ENCODE measurements at places on chromosomes 2 and 18. TPM values are rescaled to one million over a fixed set of nuclear protein-coding genes. Genes with fewer than 3 reads are reported as not detected.

DNA sequence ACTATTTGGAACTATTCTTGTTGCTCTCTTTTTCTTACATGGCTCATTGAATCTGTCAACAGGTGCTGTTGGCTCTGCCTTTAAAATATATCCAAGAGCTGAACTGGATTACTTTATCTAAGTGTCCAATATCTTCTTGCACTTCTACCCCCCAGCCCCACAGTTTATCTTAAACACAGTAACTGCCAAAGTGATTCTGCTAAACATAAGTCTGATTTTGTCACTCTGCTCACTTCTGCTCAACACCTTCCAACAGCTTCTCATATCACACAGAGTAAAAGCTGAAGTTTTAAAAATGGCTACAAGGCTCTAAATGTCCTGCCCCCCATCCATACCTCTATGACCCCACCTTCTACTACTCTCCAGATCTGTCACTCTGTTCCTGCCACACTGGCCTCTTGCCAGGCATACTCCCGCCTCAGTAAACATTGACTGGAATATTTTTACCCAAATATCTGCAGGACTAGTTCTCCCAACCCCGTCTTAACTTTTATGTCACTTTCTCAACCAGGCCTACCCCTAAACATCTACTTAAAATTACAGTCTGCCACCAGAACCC, 130.7 kb downstream of the CCDC148 start:
- no peaks in the 10 kb centered on the region for H3K4me1 ChIP-seq
- no peak overlapping the region for H3K27ac ChIP-seq
- H3K36me3 ChIP-seq: peaks cover 7% of the 10 kb centered on the region

GRCh38 chr2:176136374-176137251, 7.1 kb downstream of the HOXD8 start:
- peak; percentile 51 for DNase-seq
- H3K27ac ChIP-seq: no peak overlapping the region
- H3K4me1 ChIP-seq: peaks cover 20% of the 10 kb centered on the region
- H3K36me3 ChIP-seq: 0 out of 2 replicates have a peak, but pooled peaks cover 2% of the 10 kb centered on the region
- peaks cover 98% of the 10 kb centered on the region for H3K27me3 ChIP-seq

DNA sequence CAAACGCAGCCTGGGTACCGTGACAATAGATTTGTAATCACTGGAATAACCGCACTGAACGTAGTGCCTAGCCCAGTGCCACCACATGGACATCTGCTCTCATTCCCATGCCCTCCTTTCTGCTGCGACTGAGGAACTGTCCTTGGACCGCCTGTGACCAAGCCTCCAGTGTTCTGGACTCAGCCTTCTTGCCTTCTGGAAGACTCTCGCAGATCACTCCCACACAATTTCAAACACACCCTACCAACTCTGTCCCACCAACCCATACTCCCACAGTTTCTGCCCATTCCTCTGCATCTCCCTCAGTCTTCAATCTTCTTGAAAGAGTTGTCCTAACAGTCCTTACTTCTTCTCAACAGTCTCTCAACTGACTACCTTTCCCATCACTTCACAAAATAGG, 2.1 kb downstream of the RNF149 start:
- H3K4me3 ChIP-seq: peak overlapping the region; percentile 87
- no peak for DNase-seq
- H3K27me3 ChIP-seq: peaks cover 9% of the 10 kb centered on the region
- H3K36me3 ChIP-seq: peaks cover 15% of the 10 kb centered on the region

GRCh38 chr2:226215902-226216503, 583.6 kb downstream of the IRS1 start:
- peaks cover 9% of the 10 kb centered on the region for H3K4me1 ChIP-seq
- no peak overlapping the region for H3K27ac ChIP-seq
- H3K4me3 ChIP-seq: no peak overlapping the region
- H3K27me3 ChIP-seq: no peaks in the 10 kb centered on the region
- peak; percentile 83 for DNase-seq

GRCh38 chr2:69083235-69083748, 70.3 kb downstream of the ANTXR1 start:
- H3K36me3 ChIP-seq: peaks cover 17% of the 10 kb centered on the region
- no peak for DNase-seq
- peaks cover 15% of the 10 kb centered on the region for H3K4me1 ChIP-seq
- H3K4me3 ChIP-seq: no peak overlapping the region
- peak overlapping the region; percentile 26 for H3K27ac ChIP-seq

DNA sequence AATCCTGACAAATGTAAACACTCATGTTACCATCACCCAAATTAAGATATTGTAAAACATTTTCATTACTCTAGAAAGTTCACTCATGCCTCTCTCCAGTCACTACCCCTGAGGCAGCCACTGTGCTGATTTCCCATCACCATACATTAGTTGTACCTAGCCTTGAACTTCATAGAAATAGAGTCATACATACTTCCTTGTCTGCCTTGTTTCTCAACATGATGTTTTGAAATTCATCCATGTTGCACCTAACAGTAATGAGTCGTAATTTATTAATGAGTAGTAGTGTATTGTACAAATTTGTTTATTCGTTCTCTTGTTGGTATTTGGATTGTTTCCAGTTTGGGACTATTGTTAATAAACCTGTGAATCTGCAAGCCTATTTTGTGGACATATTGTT, 49.0 kb upstream of the TWSG1 start:
- H3K4me1 ChIP-seq: peaks cover 7% of the 10 kb centered on the region
- H3K36me3 ChIP-seq: peaks cover 16% of the 10 kb centered on the region
- no peak overlapping the region for H3K4me3 ChIP-seq
- DNase-seq: no peak

- H3K4me3 ChIP-seq: no peak overlapping the region
- peaks cover 13% of the 10 kb centered on the region for H3K27me3 ChIP-seq
- no peaks in the 10 kb centered on the region for H3K4me1 ChIP-seq
- DNase-seq: no peak
- H3K27ac ChIP-seq: no peak overlapping the region
Measured at GRCh38 chr2:132252191-132252893, 90.6 kb upstream of the ANKRD30BL start.

- no peak for DNase-seq
Measured at GRCh38 chr2:39408351-39409136, 28.5 kb downstream of the MAP4K3 start.

GRCh38 chr18:42980426-42980825, 135.1 kb downstream of the RIT2 start:
- no peak overlapping the region for H3K27ac ChIP-seq
- no peak overlapping the region for H3K4me3 ChIP-seq
- H3K4me1 ChIP-seq: peaks cover 29% of the 10 kb centered on the region
- no peaks in the 10 kb centered on the region for H3K27me3 ChIP-seq
- DNase-seq: no peak
- H3K36me3 ChIP-seq: no peaks in the 10 kb centered on the region

- H3K4me1 ChIP-seq: peaks cover 2% of the 10 kb centered on the region
- no peak overlapping the region for H3K4me3 ChIP-seq
- no peak overlapping the region for H3K27ac ChIP-seq
- H3K36me3 ChIP-seq: peaks cover 6% of the 10 kb centered on the region
- no peak for DNase-seq
Measured at GRCh38 chr2:52611759-52612158, 1155.8 kb upstream of the CHAC2 start.

DNA sequence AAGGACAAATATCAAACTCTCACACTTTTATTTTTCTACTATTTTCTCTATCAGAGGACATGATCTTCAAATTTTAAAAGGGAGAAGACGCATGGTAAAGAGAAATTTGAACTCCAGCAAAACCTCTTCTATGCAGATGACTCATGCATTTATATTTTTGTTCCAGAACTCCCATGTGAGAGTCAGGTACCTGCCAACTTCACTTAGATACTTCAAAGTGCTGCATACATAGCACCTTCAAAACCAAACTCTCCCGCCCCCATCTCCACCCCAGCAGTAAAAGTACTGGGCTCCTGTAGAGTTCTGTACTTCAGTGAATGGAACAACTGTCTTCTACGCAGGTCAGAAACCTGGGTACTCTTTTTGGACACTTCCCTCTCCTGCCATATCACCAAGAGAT, 398.3 kb downstream of the TGIF1 start:
- H3K27ac ChIP-seq: no peak overlapping the region
- DNase-seq: no peak
- no peaks in the 10 kb centered on the region for H3K36me3 ChIP-seq
- H3K4me3 ChIP-seq: no peak overlapping the region
- no peaks in the 10 kb centered on the region for H3K4me1 ChIP-seq

- no peaks in the 10 kb centered on the region for H3K27me3 ChIP-seq
- H3K36me3 ChIP-seq: no peaks in the 10 kb centered on the region
- H3K27ac ChIP-seq: no peak overlapping the region
- DNase-seq: no peak
- H3K4me3 ChIP-seq: no peak overlapping the region
Measured at GRCh38 chr2:214549946-214550345, 139.1 kb downstream of the VWC2L start.

- no peaks in the 10 kb centered on the region for H3K27me3 ChIP-seq
- DNase-seq: no peak
- H3K36me3 ChIP-seq: peaks cover 27% of the 10 kb centered on the region
- H3K27ac ChIP-seq: peak overlapping the region; percentile 39
Measured at GRCh38 chr2:53863538-53864227, 3.9 kb upstream of the GPR75 start.

- no peak overlapping the region for H3K4me3 ChIP-seq
- H3K27me3 ChIP-seq: no peaks in the 10 kb centered on the region
- peaks cover 17% of the 10 kb centered on the region for H3K4me1 ChIP-seq
- DNase-seq: no peak
Measured at GRCh38 chr2:199627417-199627816, 169.7 kb upstream of the SATB2 start.

- H3K4me3 ChIP-seq: no peak overlapping the region
- H3K27me3 ChIP-seq: no peaks in the 10 kb centered on the region
- no peak for DNase-seq
- H3K4me1 ChIP-seq: peaks cover 36% of the 10 kb centered on the region
- H3K36me3 ChIP-seq: no peaks in the 10 kb centered on the region
Measured at GRCh38 chr2:40259900-40260299, 192.0 kb downstream of the SLC8A1 start.

GRCh38 chr2:231315896-231316295, 79.6 kb upstream of the B3GNT7 start:
- H3K36me3 ChIP-seq: peaks cover 22% of the 10 kb centered on the region
- DNase-seq: no peak
- no peak overlapping the region for H3K27ac ChIP-seq

THSD7B gene
- 3.1 TPM for total RNA-seq

ANKRD62 gene
- total RNA-seq: not detected

GATA6 gene
- total RNA-seq: 0.21 TPM

HMSD gene
- total RNA-seq: 3.0 TPM
